H7 (cell line): ENCODE measurements at places on chromosomes 1 and 21.

GRCh38 chr1:2300004-2300771, 72.1 kb downstream of the SKI start:
- DNase-seq: no peak

- peak; percentile 67 for DNase-seq
Measured at GRCh38 chr1:239951511-239952140, 140.1 kb upstream of the FMN2 start.

GRCh38 chr1:239795304-239795703, 296.4 kb upstream of the FMN2 start:
- DNase-seq: no peak

DNA sequence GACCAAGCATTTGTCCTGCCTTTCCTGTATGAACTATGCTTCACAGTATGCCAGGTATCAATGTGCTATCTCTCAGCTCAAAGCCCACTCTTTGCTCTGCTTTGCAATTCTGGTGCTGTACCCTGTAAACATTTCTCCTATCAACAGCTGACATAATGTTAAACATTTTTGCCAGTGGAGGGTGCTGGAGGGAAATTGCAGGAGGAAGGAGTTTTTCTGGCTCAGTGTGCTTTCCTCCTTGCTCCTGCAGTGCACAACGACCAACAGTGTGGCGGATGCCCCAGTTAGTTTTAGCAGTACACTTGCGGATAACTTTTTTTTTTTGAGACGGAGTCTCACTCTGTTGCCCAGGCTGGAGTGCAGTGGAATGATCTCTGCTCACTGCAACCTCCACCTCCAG, 67.1 kb upstream of the PTGFRN start:
- no peak for DNase-seq

DNA sequence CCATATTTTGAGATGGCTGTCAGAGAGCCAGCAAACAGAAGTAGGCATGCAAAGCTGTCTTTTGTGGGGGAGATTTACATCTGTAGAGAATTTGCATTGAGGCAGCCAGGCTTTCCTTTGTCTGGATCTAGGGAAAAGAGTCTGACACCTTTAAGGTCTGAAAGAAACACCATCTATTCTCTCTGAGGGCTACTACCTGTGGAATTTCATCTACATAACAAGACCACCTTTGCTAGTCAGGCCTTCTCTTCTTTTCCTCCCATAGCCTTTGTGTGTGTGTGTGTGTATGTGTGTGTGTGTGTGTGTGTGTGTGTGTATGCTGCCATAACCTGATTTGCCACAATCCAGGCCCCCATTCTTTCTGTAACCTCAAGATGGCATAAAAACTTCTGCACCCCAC, 28.4 kb upstream of the DMRTB1 start:
- peak; percentile 60 for DNase-seq

DNA sequence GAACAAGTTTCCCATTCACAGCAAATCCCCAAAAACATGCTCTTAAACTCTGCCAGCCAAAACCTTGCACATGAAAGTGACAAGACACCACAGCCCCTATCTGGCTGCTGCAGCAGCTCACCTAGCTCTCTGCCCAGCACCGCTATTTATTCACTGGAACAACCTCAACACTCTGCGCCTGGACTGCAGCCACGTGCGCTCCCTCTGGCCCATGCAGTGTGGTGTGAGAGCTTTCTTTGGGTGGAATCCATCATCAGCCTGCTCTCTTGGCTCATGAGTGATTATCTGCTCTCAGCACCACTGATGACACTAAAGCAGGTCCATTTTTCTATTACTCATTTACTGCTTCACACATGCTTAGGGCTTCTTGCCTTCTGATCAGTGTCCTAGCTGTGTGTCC, 11.4 kb downstream of the KCNJ6 start:
- no peak for DNase-seq

DNA sequence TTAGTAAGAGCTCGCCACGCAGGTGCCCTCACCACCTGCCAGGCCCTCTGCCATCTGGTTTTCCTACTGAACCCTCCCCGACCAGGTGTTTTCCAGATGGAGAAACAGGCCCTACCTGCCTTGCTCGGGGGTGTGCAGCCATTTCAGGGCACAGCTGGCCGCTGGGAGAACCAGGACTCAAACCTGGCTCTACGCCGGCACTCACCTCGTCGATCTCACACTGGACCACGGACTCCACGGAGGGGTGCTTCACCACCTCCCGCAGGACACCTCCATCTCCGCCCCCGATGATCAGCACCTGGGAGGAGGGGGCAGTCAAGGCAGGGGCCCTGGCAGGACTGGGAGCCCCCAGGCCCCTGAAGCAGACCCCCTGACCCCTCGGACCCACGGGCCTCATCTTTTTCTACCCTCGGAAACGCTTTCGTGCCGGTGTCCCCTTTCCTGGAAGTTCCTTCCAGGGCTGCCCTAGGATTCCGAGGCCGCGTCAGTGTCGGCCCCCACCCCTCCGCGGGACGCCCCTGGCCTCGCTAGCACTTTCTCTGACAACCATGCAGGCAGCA, 1.1 kb downstream of the SRM start:
- peak; percentile 72 for DNase-seq
